ENCODE measurements at places on chromosomes 2 and 18. TPM values are rescaled to one million over a fixed set of nuclear protein-coding genes. Genes with fewer than 3 reads are reported as not detected.

DSG2 gene
- under 0.01 TPM for total RNA-seq

ZNF24 gene
- total RNA-seq, result 27.1 TPM

ALMS1 gene
- total RNA-seq, result 8.9 TPM

LBX2 gene
- 1.4 TPM for total RNA-seq

CNOT11 gene
- 17.9 TPM for total RNA-seq

UGT1A10 gene
- not detected for total RNA-seq

SNED1 gene
- total RNA-seq, result 23.2 TPM

ASPRV1 gene
- total RNA-seq, result 0.09 TPM

PLB1 gene
- 0.36 TPM for total RNA-seq

PPM1B gene
- total RNA-seq, result 22.0 TPM

CWC22 gene
- total RNA-seq, result 13.0 TPM

CCDC74B gene
- total RNA-seq, result 0.85 TPM
